ENCODE measurements at places on chromosomes 4 and X. TPM values are rescaled to one million over a fixed set of nuclear protein-coding genes. Genes with fewer than 3 reads are reported as not detected.

DNA sequence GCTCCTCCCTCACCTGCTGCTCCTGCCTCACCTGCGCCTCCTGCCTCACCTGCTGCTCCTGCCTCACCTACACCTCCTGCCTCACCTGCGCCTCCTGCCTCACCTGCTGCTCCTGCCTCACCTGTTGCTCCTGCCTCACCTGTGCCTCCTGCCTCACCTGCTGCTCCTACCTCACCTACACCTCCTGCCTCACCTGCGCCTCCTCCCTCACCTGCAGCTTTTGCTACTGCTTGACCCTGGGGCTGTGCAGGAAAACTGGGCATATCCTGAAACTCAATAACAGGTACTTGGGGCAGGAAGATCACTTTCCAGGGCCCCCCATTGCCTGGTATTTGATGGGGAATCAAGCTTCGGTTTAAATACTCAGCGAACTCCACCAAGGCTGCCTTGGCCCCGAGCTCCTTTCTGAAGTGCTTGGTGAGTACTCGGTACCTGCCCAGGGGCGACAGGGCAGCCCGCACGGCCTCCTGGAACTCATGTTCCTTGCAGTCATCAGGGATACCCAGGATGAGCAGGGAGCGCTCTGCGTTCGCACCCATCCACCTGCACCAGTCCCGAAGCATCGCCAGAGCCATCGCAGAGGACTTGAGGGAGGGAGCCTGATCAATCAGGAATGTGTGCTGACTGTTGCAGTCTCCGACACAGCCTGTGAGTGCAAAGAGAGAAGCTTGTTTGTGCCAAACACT is 2.7 kb downstream of the PNMA6E start:
- H3K27me3 ChIP-seq, result no peaks in the 10 kb centered on the region
- no peak overlapping the region for H3K4me3 ChIP-seq
- H3K4me1 ChIP-seq, result no peaks in the 10 kb centered on the region
- DNase-seq, result no peak
- H3K36me3 ChIP-seq, result no peaks in the 10 kb centered on the region

DNA sequence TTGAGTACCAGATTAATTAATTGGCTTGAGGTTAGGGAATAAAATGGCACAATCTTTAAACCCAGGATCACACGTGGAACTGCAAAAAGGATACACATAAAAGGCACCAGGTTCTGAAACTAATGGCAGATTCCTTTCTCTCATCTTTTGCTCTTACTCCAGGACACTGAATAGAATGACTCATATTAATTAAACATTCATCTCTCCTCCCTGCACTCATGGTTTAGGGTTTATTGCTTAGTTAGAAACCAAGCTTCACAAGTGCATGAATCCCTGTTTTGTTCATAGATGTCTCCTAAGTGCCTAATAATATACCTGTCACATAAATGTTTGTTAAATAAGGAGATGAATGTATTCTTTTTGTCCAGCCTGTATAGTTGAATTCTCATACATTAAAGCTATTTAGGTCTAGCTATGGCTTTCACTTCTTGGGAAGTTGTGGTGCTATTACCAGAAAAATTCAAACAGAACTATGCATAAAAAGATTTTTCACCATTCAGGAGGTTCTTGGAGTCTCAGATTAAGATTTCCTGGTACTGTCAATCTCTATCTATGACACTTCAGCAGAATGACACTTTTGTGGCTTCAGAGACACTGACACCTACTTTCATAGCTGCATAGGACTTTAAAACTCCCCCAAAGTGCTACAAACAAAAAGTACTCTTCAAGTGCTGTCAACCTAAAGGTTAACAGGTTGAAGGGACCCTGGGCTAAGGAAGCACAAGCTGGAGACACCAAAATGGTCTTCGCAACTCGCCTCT is 7.4 kb downstream of the CORIN start:
- no peak for DNase-seq
- H3K4me3 ChIP-seq, result no peak overlapping the region
- no peak overlapping the region for H3K27ac ChIP-seq
- no peaks in the 10 kb centered on the region for H3K4me1 ChIP-seq
- H3K36me3 ChIP-seq, result no peaks in the 10 kb centered on the region

DNA sequence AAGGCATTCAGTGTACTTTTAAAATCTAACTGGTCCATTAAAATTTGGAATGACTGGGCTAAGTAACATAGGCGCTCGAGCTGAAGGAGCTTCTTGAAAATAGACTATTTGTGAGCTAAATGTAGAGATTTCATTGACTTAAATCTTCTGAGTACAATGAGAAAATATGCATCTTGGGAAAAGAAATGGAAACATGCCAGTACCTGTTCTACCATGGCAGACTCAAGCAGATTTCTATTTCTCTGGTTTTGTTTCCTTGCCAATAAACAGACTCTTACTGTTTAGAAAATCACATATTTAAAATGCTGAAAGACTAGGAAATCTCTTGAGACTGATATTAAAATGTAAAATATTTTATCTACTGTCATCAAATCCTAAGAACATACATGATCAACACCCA is 678.1 kb downstream of the FAT4 start:
- no peak for DNase-seq
- no peaks in the 10 kb centered on the region for H3K27me3 ChIP-seq
- no peaks in the 10 kb centered on the region for H3K4me1 ChIP-seq
- H3K36me3 ChIP-seq, result no peaks in the 10 kb centered on the region
- no peak overlapping the region for H3K4me3 ChIP-seq

The TXK gene
- 1.7 TPM for total RNA-seq

GRCh38 chr4:28247805-28248204 is 1387.2 kb downstream of the STIM2 start:
- no peak overlapping the region for H3K27ac ChIP-seq
- no peak overlapping the region for H3K4me3 ChIP-seq
- DNase-seq, result no peak
- H3K36me3 ChIP-seq, result no peaks in the 10 kb centered on the region
- no peaks in the 10 kb centered on the region for H3K27me3 ChIP-seq
